Hematopoietic multipotent progenitor cell treated with erythropoietin and hydrocortisone succinate and interleukin-3 and kit ligand, for 6 days (in vitro differentiated cells): ENCODE measurements at places on chromosomes 2 and 18.

GRCh38 chr2:79512442-79513401 is at the start of gene CTNNA2:
Gene CTNNA2, plus strand, starts transcription at chr2:79513051.
- DNase-seq: peak; percentile 60

GRCh38 chr2:105772362-105772761 is 27.6 kb downstream of the NCK2 start:
- no peak for DNase-seq

DNA sequence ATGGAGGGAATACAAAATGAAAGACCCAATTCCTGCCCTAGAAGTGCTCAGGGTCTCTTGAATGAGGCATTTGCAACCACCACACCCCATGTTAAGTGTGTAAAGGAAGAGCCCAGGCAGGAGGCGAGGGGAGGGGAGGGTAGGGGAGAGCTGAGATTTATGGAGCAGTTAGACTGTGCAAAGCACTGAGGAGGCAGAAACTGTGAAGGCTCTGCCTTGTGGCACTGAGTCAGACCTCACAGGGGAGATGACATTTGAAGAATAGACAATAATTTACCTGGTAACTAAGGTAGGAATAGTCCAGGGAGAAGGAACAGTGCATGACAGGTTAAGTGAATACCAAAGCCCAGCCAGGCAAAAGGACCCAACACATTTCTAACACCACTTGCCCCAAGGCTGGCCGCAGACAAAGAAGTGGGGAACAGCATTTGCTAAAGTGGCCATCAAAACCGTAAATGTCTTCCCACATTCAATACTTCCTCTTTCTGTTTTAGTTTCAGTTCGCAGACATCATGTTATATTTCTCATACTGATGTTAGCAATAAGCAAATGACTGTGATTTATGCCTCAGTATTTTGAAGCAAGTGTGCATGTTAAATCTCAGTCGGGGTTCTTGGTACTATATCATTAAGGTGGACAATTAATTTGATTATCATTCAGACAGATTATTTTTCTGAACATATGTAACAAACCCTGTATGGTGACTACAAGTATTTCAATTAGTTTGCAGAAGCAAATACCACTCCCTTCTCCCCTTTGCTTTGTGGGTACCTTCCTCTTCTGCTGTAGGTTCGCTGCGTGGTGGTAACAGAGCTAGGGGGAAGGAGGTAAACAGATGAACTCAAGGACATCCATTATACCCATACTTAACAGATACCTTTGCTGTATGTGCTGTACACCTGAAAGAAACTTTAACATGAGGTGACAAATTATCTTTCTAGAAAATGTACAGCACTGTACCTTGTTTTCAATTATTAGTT is 27.5 kb downstream of the CDH20 start:
- peak; percentile 2 for DNase-seq

DNA sequence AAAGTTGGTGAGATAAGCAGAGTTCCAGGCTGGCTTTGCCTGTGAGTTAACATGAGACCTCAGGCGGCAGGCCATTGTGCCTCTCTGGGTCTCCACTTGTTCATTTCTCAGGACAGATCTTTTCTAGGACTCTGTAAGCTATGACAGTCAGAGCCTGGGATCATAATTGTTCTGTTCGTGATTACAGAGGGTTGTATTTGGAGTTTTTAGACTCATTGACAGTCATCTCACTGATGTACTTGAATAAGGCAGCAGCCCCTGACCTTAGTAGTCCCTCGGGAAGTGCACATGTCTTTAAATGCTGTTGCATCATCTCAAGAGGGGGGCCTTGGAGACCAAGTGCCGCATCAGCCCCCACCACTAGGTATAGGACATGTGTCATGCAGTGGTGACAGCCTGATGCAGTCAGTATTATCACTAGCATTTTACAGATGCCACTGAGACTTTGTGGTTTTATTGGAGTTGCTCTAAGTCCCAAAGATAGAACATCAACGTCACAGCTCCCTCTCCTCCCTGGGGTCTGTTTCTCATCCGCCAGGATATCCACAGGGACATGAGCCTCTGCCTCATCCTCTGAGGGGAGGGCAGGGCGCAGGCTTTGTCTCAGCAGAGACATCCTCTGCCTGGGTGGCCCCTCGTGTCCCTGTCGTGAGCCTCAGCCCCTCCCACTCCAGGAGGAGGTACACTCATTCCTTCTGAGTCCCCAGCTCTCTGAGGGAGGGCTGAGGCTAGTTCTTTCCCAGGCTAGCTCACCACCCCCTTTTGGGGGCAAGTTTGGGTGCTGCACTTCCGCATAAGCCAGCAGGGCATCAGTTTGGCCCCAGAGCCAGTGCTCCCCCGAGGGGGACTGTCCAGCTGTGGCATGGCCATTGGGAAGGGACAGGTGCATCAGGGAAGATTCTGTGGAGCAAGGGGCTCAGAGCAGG is 14.1 kb downstream of the GLI2 start:
- no peak for DNase-seq

GRCh38 chr18:21513292-21513691 is 87.2 kb downstream of the ESCO1 start:
- DNase-seq: no peak

GRCh38 chr2:54894467-54894866 is 155.8 kb downstream of the RTN4 start:
- no peak for DNase-seq

DNA sequence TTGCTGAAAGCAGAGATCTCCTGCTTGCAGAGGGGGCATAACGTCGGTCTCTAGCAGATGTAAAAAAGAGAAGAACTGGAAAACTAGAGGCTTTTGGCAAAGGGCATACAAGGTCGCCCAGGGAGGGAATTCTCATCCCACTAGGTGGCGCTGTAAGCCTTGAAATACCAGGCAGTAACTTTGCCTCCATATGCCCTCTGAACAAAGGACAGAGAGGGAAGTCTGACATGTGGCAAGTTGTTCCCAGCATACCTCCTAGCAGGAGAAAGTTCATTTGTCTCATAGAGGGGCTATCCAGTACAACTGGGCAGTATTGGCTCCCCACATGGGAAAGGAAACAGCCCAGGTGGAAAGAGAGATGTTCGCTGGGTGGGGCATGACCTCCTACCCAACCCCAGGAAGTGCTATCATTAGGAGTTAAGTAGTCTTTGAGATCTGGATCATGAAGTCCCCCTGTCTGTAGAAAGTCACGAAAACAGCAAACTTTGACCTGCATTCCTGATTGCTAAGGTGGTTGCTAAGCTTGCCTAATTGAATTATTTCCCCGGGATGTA is 39.9 kb downstream of the STK17B start:
- DNase-seq: peak; percentile 85

DNA sequence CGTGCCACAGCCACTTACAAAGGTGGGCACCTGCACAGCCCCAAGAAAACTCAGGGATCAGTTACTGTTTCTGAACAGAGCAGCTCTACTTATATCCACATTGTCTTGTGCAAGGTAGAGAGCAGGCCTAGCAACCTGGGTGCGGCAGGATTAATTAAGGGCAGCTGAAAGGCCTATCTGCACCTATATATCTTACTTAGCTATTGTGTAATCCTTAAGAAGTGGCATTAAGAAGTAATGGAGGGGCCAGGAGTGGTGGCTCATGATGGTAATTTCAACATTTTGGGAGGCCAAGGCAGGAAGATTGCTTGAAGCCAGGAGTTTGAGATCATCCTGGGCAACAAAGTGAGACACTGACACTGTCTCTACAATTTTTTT is 12.8 kb upstream of the ARL5A start:
- DNase-seq: no peak

GRCh38 chr2:198375083-198375410 is 570.7 kb downstream of the PLCL1 start:
- no peak for DNase-seq

DNA sequence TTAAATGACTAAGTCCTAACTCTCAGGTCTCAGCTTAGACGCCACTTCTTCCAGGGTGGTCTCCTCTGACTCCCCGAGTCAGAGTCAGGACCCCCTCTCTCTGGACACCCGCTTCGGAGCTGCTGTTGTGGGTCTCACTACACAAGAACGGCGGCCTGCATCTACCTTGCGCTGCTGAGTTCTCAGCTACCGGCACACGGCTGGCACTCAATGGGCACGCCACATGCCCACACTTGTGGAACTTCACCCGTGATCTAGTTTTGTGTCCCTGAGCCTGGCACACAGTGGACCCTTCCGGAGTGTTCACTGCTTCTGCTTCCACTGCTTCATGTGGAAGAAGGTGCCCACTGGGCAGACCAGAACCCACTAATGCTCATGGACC is 58.3 kb upstream of the ID2 start:
- no peak for DNase-seq

DNA sequence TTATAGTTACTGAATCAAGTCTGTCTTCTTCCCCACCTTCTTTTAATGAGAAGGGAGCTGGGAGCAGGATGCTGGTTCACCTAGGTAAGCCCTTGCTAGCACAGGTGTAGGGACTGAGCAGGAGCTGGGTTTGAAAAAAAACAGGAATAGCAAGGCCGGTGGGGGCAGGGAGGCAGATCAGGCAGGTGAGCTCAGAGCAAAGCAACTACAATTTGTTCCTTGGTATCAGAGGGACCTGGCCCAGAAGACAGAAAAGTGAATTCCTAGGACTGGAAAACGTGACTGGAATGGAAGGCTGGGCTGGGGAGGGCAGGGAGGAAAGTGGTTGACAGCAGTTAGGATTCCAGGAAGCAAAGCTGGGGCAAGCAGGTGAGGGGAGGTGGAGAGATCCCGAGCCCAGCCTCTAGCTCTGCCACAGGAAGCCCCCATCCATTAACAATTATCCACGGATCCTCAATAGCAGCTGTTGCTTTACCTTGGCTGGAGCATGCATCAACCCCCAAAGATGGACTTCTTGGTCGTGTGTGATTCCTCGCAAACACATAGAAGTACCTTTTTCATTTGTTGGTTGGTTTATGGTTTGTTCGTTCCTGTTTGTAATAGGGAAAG is 118.4 kb downstream of the LNPK start:
- no peak for DNase-seq

- peak; percentile 77 for DNase-seq
Observed at GRCh38 chr2:191150600-191151330, at the start of gene STAT4. Gene STAT4, minus strand, starts transcription at chr2:191150994. Its CDS starts 2,791 bp downstream, at chr2:191148203.

DNA sequence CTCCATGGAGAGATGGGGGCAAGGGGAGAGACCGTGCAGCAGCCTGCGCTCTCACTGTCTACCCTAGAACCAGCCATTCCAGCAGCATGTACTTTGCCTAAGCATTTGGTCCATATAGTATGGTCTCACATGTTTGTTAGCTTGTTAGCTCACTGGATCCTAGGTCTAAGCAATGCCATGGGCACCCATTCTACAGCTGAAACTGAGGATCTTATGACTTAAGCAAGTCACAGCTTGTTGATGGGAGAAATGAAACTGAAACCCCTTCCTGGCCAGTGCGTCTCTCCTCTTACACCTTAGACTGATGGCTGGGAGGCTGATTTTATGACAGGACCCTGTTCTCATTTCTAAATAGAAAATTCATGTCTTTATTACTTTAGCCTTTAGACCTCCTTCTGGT is 90.1 kb downstream of the EPAS1 start:
- DNase-seq: no peak

GRCh38 chr18:58139459-58140386 is 95.7 kb downstream of the NEDD4L start:
- no peak for DNase-seq

DNA sequence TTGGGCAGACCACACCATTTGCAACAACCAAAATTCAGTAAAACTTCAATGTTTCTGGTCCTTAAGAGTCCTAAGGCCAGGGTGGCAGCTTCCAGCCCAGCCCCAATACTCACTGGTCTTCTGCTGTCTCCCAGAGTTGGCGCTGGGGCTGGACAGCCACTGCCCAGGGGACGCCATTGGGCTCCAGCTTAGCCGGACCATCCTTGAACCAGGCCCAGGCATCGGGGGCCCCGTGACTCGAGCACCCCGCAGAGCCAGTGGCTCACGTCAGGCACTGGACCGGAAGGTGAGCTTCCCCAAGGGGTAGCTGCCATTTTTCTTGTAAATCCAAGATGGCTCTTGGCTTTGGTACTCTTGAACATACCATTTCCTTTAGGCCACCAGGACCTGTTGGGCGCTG is 21.8 kb downstream of the SNED1 start:
- no peak for DNase-seq

DNA sequence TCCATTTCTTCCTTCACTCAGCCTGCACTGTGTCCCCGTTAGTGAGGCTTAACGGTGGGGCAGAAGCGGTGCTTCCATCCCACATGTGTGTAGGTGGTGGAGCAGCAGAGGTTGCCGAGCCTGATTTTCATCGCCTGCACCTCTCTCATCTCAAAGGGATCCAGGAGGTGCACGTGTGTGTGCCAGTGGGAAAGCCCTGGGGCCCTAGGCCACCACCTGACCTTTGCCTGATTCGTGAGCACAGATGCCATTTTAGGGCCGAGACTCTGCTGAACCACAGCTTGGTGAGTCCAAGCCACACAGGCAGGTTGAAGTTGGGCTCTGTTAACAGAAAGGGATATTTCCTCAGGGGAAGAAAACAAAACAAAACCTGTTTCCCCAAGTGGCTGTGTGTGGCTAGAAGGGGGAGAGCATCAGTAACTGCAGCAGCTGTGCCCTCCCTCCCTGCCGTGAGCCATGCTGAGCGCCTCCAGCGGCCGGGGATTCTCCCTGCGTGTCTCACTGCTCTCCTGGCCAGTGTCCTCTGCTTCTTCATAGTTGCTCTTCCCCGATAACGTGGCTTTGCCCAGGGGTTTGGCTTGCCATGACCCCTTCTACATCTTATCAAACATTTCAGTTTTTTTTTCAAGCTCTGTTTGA is 81.5 kb downstream of the MAPRE2 start:
- DNase-seq: peak; percentile 46

- no peak for DNase-seq
Observed at GRCh38 chr18:48894799-48895346, 55.9 kb downstream of the SMAD7 start.

GRCh38 chr2:186927867-186928191 is 78.9 kb upstream of the ZSWIM2 start:
- peak; percentile 25 for DNase-seq

GRCh38 chr2:207505728-207506127 is 24.0 kb upstream of the CREB1 start:
- no peak for DNase-seq

- DNase-seq: no peak
Observed at GRCh38 chr2:230471074-230471473, 55.1 kb downstream of the SP100 start.

- no peak for DNase-seq
Observed at GRCh38 chr2:202052235-202052634, 18.6 kb downstream of the FZD7 start.

- no peak for DNase-seq
Observed at GRCh38 chr2:240559286-240559685, 871 bp upstream of the DUSP28 start.

- no peak for DNase-seq
Observed at GRCh38 chr2:127423478-127423843, 5.2 kb downstream of the PROC start.

- no peak for DNase-seq
Observed at GRCh38 chr2:26848336-26849055, 564 bp downstream of the DPYSL5 start.

- no peak for DNase-seq
Observed at GRCh38 chr2:216406826-216407225, 5.5 kb upstream of the SMARCAL1 start.
